ENCODE measurements at places on chromosomes 7 and 10.

DNA sequence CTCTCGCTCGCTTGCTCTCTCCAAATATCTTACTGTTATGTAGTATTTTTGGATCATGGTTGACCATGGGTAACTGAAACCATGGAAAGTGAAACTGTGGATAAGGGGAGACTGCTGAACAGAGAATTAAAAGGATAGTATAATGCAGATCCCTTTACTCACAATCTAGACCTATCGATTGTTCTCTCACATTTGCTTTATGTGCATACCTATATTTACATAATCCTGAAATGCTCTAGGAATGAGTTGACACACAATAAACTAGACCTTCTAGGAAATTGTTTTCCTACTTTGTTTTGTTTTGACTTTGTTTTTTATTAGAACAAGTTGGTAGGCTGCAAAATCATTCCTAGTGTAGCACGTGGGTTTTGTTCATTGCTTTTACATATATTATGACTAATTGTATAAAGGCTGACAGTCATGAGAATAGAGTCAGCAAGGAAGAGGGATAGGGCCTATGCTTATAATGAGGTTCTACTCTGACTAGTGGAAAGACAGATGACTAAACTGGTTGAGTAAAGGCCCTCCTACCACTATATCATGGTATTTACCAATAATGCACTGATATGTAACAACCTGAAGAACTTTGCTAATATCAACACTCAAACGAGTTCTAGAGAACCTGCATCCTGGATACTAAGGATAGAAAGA lies 175.3 kb upstream of the TARP start:
- no peak for DNase-seq

- no peak for DNase-seq
Observed at GRCh38 chr7:5470167-5470532, 46.5 kb upstream of the TNRC18 start.

GRCh38 chr10:93300288-93300917 lies 181.7 kb downstream of the MYOF start:
- DNase-seq: no peak

DNA sequence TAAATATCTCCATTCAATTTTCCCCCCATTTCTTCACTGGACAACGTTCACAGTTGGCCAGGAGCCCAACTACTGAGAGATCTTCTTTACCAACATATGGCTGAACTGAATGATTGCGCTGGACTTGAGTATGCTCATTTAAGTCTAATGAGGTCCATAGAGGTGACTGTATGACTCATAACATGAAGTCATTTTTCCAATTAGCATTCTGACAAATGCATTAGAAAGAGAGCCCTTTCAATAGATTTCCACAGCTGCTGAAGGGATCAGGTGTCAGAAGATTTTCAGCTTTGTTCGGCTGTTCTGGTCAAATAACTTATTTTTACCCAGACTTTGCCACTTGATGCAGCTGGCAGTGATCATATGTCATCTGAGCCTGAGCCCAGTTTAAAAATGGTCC lies 438.0 kb downstream of the ETV1 start:
- DNase-seq: no peak

DNA sequence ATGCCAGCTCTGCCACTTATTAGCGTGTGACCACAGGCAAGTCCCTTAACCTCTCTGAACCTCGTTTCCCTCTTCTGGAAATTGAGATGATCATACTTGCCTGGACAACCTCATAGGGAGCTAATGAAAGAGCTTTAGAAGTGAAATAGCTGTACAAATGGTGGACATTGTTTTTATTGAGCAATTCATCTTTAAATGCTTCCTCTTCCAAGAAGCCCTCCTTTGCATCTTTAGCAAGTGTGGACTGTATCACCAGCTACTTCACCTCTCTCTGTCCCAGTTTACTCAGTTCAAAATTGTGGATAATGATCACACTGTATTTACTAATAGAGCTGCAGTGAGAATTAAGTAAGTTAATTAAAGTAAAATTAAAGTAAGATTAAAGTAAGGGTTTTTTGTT lies 61.7 kb downstream of the CDH23 start:
- no peak for DNase-seq

DNA sequence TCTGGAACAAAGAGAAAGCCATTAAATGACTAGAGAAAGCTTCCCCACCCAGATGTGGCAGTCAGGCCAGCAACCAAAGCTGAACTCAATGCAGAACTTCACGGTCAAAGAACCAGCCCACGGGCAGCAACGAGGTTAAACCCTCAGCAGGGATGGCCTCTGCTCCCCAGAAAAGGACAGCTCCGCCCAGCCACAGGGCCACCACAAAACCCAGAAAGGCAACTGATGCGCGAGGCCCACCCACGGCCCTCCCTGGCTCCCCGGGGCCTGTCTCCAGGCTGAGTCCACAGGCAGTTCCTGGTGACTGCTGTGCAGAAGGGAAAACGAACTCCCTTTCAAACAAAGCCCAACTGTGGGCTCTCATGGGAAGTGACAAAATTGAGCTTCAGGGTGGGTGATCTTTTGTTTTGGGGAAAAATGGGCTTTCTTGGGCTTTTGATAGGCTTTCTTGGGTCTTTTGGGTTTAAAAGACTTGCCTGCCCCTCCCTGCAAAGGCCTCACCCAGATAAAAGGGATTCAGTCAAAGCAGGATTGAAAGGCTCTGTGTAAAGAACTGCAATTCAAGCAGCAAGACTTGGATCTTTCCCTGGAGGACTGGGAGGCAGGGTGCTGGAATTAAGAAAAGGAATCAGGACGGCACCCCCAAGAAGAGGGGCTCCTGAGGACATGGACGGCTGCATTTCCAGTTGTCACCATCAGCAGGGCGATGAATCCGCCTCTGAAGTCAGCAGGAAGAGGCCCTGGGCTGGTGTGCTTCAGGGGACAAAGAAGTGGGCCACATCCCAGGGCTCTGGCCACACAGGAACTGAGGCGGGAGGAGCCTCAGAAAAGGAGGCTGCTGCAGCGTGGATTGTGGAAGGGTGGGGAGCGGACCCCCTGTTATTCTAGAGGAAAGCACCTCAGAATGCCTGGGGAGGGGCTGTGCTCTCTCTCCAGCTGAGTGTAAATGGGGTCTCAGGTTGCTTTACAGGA lies 209.9 kb downstream of the USP6NL start:
- no peak for DNase-seq

DNA sequence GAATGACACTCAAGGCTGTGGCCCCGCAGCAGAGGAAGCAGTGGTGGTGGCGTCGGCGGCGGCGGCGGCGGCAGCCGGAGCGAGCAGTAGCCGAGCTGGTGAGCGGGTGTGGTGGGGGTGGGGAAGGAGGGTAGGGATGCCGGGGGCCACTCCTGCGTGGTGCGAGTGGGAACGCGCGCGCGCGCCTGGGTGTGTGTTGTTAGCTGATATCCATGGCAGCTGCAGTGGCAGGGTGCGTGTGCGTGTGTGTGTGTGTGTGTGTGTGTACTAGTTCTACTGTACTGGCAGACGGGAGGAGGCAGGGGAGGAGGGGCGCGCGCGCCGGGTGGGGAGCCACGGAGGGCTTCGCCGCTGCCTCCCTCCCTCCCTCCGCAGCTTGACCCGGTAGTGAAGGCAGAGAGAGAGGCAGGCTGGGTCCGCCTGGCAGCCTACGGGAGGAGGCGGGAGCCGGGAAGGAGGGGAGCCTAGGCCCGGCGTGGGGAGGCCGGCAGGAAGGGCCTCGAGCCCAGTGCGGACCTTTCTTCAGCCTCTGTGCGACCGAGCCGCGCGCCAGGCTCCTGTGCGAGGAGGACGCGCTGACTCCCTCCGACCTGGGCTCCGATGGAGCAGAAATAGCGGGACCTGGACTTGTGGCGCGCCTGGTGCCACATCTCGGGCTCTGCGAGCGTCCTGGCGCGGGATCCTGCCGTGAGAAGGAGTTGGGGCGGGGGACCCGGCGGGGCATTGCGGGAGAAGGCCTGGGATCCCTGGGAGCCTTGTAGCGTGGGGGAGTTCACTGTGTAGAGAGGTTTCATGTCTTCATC lies at the start of gene MAGI2:
Gene MAGI2 (minus strand): TSS at position 110 of the 803 bp plus-strand sequence. CDS start 347 bp downstream, outside the sequence.
- peak; percentile 56 for DNase-seq

- no peak for DNase-seq
Observed at GRCh38 chr7:98956937-98957336, 78.6 kb downstream of the TRRAP start.

- DNase-seq: no peak
Observed at GRCh38 chr7:147980826-147981813, 609.4 kb upstream of the C7orf33 start.

DNA sequence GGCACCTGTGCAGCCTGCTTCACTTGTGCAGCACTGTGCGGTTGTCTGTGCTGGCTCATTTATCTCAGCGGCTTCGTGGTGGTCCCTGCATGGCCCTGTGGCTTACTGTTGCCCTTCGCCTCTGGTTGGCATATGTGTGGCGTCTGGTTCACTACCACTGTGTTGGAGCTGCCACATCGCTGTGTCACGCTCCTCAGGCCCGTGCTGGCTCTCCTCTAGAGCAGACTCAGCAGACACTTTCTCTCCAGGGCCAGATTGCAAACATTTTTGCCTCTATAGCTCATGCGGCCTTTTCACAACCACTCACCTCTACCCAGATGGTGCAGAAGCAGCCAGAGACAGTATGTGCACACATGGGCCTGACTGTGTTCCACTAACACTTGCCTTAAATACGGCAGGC lies 37.9 kb downstream of the PPP2R2D start:
- no peak for DNase-seq

All from BJ (cell line).